NCI-H2081 treated with DMSO at 0.1 percent for 48 hours (cell line): ENCODE measurements at places on chromosomes 3 and 15.

DNA sequence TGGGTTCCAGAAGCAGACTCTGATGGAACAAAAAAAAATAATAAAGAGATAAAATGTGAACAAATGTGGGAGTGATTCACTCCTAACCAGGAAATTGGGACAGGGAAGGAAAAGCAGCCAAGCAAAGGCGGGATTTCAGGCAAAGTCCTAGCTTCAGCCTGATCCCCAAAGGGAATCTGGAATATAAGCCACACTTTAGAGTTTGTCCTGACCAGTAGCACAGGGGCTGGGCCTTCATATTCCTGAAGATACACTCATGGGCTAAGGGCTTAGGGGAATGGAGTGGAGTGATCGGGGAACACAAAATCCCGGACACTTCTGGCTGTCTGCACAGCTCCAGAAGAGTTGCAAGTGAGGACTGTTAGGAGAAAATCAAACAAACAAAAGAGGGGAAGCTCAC is 135.0 kb upstream of the COL8A1 start:
- no peak for DNase-seq

DNA sequence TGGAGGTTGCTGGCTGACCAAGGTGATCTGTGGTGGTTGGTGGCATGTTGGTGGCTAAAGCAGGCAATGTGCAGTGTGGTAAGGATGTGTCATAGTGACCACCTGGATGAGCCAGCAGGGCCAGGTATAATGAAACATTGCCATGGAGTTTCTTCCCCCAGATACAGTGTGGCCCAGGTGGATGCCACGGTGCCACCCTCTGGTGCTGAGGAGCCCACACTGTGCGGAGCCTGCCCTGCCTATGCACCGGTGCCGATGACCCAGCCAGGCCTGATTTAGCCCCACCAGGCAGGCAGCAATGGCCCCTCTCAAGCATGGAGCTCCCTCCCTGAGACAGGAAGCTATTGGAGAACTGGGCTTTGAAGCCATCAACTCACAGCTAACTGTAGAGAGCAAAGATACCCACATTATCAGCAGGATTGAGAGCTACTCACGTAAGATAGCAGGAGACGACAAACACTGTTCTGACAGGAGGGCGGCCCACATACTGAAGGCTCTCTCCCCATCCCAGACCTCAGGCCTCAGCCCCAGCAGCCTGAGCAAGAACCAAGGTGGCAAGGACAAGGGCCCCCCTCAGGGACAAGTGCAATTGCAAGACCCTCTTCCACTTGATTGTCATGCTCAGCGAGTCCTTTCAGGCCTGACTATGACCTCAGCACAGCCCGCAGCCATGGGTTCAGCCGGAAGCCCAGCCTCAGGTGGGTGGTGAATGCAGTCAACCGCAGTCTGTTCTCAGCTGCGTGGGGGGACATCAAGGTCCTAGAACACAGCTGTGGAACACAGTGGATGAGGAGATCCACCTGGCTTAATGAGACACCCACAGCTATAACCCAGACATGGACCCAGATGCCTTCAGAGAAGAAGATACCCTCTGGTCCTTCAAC is 82.8 kb upstream of the CDV3 start:
- no peak for DNase-seq

DNA sequence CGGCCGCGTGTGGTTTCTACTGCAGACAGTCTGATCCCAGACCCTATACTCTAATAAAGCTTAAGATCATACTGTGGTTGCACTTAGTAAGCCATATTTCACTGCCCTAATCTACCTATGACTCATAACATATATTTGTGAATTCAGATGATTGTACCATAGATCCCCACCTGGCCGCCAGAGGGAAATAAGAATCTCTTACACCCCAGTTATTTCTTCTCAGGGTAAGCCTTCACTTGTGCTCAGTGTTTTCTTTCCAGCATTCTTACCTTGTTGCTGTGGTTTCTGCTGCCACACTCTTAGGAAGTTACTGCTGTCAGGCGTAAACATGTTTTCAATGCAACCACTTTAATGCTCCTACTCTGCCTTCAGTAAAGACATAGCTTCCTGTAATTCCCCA is 105.9 kb downstream of the B3GALNT1 start:
- DNase-seq: no peak

DNA sequence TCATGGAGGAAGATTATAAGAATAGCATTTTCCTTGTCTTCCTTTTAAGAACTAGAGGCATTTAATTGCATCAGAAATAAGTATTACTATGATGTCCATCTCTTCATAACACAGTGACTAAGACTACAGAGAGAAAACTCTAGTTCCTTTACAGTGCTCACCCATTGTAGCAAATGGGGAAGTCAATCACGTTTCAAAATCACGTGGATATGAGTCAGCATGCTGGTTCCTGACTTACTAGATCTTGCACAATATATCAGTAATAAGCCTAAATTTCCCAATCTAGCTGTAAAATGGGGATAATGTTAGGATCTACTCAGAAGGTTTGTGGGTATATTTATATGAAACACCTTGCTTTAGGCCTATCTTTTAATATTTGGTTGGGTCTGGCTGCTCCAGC is 254.8 kb upstream of the EOMES start:
- DNase-seq: no peak

DNA sequence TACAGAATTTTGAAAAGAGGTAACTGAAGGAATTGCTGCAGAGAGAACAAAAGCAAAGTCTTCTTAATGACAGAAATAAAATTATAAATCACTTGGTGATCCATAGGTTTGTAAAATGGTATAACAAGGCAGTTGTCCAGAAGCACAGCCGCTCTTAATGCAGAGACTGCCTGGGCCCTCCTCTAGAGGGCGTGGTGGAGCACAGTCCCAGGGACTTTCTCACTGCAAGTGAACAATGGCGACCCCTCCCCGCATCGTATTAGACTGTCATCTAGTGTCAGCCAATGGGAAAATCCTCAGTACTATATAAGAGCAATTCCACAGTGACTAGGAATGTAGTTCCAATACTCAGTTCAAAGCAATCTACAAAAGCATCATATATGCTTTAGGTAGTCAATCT is 26.4 kb upstream of the ZBED2 start:
- DNase-seq: no peak

DNA sequence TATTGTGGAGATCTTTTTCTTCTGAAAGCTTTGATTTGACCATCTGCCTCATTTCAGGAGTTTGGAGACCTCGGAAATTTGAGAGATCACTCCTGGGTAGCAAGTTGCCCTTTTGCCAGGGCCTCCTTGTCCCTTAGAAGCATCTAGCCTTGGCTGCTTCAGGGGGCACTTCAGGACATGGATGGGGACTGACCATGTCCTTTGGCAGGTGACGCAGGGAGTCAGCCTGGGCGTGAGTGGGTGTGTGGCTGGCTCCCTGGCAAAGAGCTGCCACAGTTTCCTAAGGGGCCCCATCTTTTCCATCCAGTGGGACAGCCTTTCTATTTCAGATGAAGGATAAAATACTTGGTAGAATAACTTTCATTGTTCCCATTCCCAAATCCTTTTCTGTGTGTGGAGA is 27.6 kb downstream of the EEFSEC start:
- DNase-seq: no peak

- DNase-seq: no peak
Observed at GRCh38 chr3:42498791-42499477, 3.5 kb upstream of the VIPR1 start.

DNA sequence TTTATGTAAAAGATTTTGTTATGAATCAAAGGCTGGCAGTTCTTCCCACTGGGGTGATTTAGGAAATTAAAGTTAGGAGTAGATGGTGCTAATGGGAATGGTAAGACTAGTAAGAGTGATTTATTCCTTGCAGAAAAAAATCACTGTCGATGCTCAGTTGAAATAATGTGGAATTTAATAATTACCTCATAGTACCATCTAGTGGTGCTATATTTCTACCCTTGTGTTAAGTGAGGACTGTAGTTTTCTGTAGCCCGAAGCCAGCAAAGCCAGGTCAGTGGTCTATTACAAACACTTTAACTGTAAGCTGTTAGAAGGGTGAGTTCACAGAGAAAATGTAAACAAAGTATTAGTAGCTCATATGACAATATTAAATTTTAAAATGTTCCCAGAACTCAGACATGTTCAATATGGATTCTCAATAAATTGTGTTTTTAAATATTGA is 39.5 kb upstream of the GOLGA8J start:
- no peak for DNase-seq

DNA sequence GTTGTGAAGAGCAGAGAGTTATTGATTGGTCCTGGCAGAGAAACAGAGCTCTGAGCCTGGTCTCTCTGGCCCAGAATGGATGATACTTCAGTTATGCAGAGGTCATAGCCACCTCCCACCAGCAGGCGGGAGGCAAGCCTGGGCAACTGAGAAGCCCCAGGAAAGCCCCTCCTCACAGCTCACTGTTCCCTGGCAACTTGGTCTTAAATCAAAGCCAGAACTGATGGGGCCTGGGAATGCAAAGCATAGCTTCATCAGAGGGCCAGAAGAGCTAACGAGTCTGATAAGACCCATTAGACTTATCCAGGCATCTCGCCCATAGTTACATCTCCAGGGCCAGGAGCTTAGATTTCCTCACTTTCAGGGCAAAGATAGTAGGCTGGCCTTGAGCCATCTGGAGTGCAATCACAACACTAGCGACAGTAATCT is 5.5 kb upstream of the COLQ start:
- DNase-seq: no peak

DNA sequence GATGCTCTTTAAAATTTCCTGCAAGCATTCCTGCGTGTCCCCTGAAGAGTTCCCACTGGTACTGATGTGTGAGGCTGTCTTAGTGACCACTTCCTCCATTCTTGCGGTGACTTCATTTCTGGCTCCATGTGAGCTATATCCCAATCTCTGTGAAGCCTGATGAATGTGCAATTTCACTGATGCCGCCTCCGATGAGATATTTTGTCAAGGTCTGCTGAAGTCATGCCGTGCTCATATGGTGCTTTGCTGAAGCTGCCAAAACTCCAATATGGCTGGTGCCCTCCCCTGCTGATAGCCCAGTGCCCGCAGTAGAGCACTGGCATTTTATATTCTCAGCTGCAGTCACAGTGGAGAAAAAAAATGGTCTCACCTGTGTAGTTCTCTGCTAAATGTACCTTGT is 271.5 kb downstream of the EFHB start:
- DNase-seq: no peak

- peak; percentile 49 for DNase-seq
Observed at GRCh38 chr15:63599401-63600000, 2.3 kb downstream of the FBXL22 start.

DNA sequence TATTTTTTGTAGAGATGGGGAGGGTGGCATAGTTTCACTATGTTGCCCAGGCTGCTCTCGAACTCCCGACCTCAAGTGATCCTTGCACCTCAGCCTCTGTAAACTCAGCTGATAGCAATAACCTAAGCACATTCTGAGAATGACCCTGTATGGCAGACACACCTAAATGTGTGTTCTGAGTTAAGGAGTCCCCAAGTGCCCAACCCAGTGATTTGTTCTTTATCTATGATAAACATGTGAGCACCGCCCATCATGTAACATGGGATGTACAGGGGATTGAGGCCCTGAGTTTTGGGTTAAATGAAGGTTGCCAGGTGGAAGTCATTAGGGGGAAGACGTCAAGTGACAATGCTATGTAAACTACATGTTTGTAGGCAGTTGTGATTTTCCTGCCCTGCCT is 5.7 kb downstream of the NCEH1 start:
- no peak for DNase-seq

- no peak for DNase-seq
Observed at GRCh38 chr3:119595639-119596334, 1.9 kb upstream of the PLA1A start.

DNA sequence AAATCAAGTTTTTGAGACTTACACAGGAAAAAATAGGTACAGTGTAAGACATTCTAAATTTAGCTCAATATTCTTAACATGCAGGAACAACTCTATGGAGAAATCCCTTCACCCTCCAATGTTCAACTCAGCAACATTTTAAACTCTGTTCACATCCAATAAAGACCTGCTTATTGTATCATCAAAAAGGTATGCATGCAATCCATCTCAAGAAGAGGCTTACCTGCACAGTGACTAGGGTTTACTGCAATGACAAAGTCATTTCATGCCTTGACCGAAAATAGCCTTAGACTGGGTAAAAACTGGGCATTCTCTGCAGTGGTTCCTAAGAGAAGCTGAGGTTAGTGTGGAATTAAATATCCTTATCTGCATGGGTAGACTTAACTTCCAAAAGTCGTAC is 80.5 kb downstream of the MAGI1 start:
- DNase-seq: no peak

DNA sequence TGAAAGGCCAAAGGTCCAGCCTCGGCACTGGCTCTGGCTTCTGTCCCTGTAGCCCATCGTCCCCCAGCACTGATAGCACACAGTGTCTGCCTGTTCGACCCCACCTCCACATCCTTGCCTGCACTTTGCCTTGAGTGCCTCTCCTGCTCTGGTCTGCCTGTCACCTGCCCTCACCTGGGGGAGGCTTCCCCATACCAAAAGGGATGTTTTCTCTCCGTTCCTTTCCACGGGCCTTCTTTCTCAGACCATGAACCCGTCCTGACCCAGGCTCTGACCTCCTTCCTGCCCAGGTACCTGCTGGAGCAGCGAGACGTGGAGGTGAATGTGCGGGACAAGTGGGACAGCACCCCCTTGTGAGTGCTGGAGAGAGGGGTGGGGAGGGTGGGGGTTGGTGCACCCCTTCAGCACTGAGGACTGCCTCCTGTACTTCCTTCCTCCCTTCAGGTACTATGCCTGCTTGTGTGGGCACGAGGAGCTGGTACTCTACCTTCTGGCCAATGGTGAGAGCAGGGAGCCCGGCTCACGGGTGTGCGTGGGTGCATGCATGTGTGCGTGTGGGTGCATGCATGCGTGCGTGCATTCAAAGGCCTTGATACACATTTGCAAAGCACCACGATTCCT is 1.5 kb downstream of the ABTB1 start:
- no peak for DNase-seq

- no peak for DNase-seq
Observed at GRCh38 chr3:141331377-141332318, 36.7 kb upstream of the ZBTB38 start.

DNA sequence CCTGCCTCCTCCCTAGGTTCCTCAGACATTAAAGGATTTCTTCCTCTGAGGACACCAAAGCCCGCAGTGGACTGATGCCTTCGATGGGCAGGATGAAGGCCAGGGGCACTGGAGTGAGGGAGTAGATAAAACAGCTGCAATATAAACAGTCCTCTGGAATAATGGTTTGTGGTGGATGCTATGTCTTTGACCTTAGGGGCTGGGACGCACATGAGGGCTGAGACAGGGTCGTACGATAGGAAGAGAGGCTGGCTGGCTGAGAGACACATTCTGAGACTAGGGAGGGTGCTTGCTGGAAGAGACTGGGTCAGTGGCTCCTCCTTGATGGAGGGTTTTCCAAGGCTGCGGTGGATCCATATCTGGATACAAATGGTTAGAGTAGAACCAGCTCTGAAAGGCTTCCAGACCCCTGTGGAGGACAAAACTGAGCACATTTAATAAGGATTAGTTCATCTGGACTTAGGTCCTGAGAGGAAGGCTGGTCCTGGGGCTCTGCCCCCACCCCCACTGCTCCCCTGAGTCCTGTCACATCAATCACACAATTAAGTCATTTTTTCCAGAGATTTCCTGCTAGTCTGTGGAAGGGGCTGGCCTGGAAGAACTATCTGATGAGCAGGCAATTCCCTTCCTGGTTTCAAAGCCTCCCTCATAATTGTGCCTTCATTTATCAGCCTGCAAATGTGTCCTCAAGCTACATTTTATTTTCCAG is 15.8 kb downstream of the TBC1D21 start:
- no peak for DNase-seq

GRCh38 chr3:135528413-135529015 is 437.0 kb upstream of the PPP2R3A start:
- peak; percentile 23 for DNase-seq
